ENCODE measurements at places on chromosomes 7 and 10.

DNA sequence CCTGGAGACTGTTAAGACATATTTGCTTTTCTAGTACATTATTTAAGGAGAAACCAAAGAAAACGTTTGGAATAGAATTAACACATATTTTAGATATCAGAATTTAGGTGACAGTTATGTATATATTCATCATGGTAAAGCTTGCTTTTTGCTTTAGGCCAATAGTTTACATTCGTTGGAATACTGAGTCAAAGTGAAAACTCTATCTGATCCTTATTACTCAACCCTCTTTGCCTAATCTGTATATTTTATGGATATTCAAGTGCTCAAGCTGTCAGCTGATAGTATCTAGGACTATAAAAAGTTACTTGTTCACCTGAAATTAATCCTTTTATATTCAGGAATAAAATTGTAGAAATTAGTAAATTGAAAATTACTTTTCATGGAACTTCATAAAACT is 61.1 kb downstream of the VPS50 start:
- DNase-seq = no peak

DNA sequence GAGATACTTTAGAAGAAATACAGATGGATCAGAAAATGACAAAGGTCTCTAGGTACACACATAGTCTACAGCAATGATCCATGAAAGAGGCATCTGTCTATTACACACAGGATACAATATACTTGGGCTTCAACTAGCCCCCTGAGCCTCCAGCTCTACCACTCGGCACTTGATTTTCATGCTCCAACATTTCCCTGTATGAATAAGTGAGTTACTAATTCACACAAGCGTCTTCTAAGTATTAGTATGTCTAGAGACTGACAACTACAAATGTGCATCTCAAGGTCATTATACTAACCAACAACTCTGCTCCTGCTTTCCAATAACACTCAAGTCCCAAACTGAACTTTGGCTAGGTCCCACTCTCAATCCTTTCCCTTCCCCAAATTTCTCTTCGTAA is 8.3 kb downstream of the FAM204A start:
- DNase-seq = no peak

DNA sequence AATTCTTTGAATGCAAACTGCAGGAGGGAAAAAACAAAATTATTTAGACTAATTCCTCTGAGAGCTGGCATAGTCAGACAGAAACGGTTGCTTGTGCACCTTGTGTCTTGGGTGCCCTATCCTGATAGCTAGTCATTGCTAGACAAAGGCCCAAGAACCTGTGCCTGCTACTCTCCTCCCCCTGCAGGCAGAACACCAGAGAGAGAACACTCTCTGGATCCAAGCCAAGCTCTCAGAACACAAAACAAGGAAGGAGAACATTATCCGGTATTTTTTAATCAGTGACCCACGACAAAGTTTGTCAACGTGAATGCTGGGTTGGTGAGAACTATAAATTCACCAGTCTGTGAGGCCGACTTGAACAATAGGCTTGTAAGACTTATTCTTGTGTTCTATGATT is 18.8 kb upstream of the PPP1R9A start:
- no peak for DNase-seq

DNA sequence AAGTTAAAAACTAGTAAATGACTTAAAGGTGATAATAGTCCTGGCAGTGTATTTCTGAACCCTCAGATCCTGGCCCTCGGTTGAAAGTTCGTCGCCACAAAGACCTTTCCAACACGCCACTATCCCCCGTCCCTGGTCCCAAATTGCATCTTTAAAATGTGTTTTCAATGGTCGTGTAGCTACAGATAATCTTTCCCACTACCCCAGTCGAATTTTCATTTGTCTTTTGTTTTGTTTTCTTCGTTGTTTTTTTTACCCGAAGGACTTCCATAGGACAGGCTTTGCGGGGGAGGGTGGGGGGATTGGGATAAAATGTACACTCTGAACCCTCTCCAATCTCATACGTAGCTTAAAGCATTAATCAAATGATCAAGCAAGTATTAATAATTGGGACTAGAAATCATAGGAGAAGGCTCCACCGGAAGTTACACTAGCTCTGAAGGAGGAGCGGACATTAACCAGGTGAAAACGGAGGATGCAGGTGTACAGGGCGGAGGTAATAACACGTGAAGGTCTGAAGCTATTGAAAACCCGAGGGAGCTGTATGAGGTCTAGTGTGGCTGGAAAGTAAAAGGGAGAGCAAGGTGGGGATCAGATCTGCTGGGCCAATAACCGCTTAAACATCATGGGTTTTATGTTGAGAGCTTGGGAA is 32.8 kb upstream of the PHF14 start:
- no peak for DNase-seq

DNA sequence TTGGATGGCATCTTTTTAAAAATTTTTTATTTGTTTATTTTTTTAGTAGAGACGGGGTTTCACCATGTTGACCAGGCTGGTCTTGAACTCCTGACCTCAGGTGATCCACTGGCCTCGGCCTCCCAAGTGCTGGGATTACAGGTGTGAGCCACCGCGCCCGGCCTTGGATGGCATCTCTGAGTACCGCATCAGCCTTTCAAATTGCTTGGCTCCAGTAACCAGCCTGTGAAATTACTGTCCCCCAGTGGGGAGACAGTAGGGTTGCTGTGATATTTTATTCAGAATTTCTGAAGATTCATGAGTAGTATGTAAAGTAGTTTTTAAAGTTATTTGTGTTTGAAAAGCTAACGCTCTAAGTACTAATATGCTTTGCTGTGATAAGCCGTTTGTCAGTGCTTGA is 1.2 kb downstream of the NUB1 start:
- no peak for DNase-seq

DNA sequence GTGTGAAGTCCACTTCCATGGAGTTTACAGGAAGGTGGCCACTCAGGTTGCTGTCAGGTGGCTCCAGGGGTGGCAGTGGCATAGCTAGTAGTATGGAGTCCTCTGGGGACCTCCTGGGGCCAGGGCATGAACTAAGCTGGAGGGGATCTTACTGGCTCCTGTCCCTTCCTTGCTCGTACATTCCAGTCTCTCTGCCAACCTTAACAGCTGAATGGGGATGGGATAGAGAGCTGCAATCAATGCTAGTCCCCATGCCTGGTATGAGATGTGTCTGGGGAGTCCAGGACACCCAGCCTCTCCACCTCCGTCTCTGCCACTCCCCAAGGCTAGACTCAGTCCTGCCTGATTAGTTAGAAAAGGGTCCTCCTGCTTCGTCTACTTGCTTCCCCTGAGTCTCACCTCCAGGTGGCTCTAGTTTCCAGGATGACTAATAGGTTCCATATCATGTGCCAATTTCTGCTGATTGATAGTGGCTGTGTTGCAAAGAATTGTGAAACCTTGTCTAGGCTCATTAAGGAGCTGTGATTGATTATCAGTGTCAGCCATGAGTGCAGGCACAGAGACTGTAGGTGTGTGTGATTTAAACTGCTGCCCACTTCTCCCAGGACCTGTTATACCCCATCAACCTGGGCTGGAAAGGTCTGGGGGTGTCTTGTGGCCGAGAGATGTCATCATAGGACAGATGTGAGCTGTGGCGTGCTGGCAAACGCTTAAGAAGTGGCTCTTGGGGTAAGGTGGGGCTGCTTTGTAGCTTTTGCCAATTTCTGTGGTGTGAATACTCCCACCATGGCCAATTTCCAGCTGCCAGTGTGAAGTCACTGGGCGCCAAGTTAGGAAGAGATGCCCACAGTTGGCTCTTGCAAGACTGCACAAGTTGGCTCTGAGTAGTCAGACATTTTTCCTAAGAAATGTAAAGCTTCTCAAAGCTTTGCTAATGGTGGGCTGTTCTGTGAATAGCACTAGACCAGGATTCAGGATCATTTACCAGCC is 59.8 kb downstream of the COL13A1 start:
- DNase-seq = no peak

DNA sequence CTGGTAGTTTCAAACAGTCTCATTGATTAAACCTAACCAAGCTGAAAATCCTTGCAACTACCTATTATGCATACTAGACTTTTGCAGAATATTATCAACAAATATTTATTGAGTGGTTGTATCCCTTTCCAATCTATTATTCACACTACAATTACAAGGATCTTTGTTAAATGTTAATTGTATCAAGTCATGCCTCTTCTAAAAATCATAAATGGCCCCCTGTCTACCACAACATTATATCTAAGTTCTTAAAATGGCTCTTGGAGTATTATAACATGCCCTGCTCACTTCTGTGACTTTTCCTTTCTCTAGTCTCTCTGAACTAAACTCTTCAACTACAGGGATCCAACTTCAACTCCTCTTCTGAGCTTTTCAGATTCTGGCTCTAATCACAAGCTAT is 219.3 kb downstream of the IMMP2L start:
- no peak for DNase-seq

DNA sequence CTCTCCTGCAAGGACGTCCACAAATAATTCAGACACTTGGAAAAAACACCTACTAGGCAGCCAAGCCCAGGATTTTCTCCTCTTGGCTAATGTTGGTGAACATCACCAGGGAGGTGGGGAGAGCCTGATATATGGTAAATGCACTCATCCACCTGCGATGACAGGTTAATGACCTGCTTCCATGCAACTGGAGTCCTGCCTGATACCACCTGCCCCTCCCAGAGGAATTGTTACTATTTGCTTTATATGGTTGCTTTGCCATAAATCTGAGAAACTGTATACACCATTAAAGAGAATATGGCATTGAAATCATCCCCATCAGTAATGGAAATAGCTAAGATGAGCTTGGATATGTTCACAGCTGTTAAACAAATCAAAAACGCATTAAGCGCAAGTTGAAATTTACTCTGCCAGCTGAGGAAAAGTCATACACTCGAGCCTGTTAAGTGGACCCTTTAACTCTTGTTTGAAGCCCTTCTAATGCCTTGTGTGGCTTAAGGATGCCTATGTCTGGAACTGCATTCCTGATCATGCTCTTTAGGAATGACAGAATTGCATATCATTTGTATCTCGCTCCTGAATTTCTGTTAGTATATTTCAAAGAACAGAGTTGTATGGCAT is 208.3 kb downstream of the PRPF18 start:
- no peak for DNase-seq

- DNase-seq = no peak
These were observed 195.5 kb upstream of the ZNF32 start for GRCh38 chr10:43844221-43844620.

GRCh38 chr10:44569193-44570091 is 184.5 kb upstream of the CXCL12 start:
- no peak for DNase-seq

GRCh38 chr10:109247814-109248213 is 675.5 kb downstream of the XPNPEP1 start:
- no peak for DNase-seq

DNA sequence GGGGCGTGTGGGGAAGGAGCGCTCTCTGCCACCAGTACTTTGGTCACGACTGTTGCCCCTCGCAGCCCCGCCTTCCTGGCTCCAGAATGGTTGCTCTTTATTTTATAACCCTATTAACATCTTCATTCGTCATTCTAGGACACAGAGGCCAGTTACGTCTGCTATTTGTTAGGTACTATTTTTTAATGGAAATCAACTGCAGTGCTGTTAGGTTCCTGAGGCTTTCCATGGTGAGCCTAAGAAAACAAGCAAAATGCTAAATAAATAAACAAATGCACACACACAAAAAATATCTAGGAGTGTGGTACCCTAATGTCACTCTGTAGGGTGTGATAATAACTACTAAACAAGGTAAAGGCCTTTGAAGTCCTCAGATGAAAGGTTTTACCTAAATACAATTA is 71.1 kb downstream of the SLC37A3 start:
- no peak for DNase-seq

DNA sequence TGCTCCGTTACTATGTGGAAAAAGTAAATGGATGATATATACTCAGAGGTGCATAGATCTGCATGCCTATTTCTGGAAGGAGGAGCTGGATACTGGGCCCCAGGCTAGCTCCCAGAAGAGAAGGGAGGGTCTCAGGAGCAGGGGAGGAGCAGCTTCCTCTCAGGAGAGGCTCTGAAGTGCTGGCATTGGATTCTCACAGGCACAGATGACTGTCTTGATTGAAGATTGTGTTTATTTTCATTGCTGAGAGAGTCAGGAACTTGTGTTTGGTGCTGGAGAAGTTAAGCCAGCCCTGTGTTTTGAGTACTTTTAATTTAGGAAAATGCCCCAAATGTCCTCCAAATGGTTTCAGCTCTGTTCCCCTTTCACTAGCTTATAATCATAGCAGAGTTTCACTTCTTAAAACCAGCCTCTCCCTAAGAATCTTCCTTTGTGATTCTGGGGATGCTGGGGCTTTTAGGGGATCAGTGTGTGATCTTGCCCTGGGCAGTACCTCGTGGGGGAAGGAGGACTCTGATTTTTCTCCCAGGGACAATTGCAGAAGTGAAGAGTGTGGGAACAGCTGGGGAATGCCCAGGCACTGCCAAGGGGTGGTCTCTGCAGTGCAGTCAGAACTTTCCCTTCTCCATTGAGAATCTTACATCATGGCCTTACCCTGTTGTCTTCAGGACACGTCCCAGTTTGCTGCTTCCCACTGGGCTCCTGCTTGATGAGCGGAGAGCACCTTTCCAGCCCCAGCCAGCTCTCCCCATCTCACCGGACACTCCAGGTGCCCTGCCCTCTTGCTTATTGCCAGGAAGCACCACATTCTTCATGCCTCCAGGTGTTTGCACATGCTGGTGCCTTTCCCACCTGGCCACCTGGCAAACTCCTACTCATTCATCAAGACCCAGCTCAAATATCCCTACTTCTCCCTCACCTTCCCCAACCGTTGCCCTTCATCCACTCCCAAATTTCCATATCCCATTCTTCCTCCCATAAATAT is 102.8 kb downstream of the ARHGAP22 start:
- no peak for DNase-seq

- DNase-seq = no peak
These were observed 220.5 kb upstream of the HGF start for GRCh38 chr7:81990395-81990794.

DNA sequence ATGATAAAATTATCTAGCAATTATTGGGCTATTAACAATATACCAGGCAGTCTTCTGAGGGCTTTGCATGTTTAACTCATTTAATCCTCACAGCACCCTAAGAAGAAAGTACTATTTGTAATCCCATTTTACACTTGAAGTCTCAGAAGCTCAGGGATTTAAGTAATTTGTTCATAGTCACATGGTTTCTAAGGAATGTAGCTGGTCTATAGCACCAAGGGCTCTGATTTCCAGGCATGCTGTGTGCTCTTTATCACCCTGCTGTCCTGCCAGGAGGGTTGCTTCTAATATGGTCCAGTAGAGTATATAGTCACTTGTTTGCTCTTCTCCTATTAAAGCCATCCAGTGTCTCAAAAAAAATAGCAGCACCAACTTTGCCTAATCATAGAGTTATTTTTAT is 417.2 kb downstream of the PLXDC2 start:
- DNase-seq = no peak

GRCh38 chr7:22417349-22417748 is 60.4 kb upstream of the RAPGEF5 start:
- no peak for DNase-seq
